ENCODE measurements at places on chromosomes 3 and 15.

DNA sequence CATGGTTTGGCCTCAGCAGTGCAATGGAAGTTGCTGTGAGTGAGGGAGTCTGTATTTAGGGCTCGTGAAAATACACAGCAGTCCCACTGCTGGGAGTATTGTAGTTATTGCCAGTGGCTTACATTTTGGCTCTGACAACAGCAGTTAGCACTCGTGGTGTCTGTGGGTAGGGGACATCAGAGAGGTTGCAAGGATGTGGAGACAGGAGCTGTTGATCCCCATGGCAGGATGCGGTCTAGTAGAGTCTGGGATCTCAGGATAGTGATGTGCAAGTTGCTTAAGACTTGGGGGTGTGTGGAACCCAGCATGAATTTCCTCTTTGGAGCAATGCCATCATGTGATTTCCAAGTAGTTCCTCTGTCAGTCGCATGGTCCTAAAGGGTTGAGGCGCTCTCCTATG lies 59.9 kb downstream of the GALK2 start:
- no peak for DNase-seq

- DNase-seq, result no peak
Measured at GRCh38 chr3:94098452-94098851, 35.6 kb downstream of the NSUN3 start.

DNA sequence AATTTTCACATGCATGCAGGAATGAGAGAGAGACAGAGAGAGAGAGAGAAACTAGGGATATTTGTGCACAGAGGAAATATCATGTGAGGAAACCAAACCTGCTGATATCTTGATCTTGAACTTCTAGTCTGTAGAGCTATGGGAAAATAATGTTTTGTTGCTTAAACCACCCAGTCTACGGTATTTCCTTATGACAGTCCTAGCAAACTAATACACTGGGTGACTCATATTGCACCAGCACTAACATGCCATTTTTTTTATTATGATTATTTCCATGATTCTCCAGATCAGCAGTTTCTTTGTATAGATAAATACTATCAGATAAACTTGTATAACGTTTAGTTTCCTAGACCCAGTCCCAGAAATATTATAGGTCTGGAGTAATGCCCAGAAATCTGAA lies 1259.0 kb downstream of the ZPLD1 start:
- no peak for DNase-seq

GRCh38 chr3:23798876-23799275 lies 6.9 kb upstream of the UBE2E1 start:
- no peak for DNase-seq

- DNase-seq, result no peak
Measured at GRCh38 chr3:187750006-187750512, 4.8 kb upstream of the BCL6 start.

- no peak for DNase-seq
Measured at GRCh38 chr15:36066757-36067156, 512.7 kb upstream of the CDIN1 start.

DNA sequence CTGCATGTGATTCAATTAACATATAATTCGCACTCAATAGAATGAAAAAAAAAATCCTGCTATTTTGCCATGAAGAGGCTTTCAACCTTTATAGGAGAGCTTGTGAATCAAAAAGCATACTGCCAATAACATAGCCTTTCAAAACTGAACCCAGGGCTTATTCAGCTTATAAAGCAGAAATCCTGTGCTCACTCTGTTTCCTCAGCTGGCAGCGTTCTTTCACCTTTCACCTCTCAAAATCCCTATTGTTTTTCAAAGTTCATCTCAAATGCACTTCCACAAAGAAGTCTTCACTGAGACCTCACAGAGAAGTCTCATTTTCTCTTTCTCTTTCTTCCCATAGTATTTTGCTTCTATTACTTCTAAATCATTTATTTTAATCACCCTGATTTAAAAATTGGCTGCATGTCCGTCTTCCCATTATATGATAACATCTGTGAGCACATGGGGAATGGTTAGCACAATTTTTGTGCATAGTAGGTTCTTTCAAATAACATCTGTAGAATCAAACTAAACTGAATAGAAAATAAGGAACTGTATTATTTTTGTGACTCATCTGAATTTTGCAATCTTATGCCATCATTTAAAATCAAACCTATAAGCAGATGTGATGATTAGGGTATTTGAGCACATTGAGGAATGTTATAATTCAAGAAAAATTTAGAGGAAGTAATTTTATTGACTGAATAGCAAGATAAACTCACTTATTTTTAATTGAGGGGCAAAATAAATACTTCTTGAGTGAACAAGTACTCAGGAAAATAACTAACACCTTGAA lies 373.4 kb downstream of the NLGN1 start:
- DNase-seq, result no peak

DNA sequence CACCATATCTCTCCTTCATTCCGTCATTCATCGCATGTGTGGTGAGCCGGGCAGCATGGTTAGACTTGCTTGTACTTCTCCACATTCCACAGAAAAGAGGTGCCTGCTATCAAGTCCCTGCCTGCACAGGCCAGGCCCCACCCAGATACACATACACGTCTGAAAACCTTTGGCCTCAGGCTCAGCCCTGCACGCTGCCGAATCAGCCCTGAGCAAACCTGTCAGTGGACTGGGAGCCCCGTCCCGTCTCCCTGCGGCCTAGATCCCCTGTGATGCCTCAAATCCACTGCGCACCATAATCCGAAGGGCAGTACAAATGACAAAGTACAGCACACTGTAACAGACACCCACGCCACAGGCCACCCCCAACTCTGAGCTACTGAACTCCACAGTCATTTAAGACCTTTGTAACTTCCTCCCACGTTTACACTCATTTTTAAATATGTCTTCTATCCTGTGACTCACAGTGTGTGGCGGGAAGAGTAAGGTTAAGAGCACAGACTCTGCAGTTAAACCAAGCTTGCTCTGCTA lies 67.1 kb downstream of the MB21D2 start:
- peak; percentile 36 for DNase-seq

- DNase-seq, result no peak
Measured at GRCh38 chr3:96931119-96931862, 116.9 kb downstream of the EPHA6 start.

DNA sequence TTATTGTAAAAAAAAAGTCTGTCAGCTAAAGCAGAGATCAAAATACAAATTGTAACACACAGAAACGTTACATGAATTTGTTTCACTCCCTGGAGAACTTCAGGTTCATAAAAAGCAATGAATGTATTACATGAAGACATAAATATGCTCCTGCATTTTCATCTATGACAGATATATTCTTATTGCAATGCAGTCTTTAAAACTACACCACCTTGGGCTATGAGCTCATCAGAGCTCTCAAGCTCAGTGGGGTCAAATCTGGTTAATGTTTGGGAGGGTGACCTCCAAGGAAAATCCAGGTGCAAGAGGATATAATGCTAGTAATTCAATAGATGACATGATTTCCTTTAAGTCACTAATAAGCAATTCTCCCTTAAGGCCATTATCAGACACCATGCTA lies 606.8 kb downstream of the EPHA3 start:
- DNase-seq, result no peak

GRCh38 chr3:102193255-102193654 lies 241.6 kb upstream of the ZPLD1 start:
- no peak for DNase-seq

- no peak for DNase-seq
Measured at GRCh38 chr3:153574445-153574844, 412.4 kb downstream of the RAP2B start.

DNA sequence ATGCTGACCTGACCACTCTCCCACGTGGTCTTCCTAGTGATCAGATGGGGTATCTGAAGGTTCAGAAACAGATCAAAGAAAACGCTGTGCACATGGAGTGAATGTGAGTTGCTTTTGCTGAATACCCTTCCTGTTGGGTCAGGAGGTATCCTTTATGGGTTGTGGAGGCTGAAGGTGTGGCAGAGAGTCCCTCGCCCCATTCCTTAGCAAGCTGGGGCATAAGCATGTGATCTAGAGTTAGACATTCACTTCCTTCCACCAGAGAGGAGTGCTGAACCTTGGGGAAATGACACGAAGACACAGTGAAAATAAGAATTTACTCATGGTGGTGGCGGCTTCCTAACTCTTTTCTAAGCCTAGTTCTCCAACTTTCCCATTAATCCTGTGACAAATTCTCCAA lies 27.8 kb upstream of the SPTBN5 start:
- no peak for DNase-seq

GRCh38 chr3:161851941-161852566 lies 355.4 kb downstream of the OTOL1 start:
- DNase-seq, result no peak

GRCh38 chr15:45428491-45428890 lies 50.1 kb upstream of the GATM start:
- DNase-seq, result no peak

GRCh38 chr15:27575521-27575920 lies 523.6 kb downstream of the OCA2 start:
- no peak for DNase-seq

- DNase-seq, result no peak
Measured at GRCh38 chr15:91031796-91032195, 9.4 kb upstream of the VPS33B start.

DNA sequence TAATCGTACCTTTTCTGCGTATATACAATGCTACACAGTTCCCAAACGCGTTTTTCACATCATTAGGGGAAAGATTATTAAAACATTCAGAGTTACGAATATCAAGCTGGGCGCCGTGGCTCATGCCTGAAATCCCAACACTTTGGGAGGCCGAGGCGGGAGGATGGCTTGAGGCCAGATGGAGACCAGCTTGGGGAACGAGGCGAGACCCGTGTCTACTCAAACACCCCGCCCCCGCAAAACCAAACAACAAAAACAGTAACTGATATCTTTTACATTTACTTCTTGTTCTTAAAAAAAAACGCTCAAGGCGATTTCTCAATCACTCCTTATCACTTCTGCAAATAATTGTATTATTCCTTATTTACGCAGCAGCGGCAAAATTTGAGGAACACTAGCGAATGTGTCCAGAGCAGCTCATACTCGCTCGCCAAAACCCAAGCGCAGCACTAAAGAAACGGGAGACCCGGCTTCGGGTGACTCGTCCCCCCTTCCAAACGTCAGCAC lies 1.2 kb downstream of the ZBTB11 start:
- no peak for DNase-seq

DNA sequence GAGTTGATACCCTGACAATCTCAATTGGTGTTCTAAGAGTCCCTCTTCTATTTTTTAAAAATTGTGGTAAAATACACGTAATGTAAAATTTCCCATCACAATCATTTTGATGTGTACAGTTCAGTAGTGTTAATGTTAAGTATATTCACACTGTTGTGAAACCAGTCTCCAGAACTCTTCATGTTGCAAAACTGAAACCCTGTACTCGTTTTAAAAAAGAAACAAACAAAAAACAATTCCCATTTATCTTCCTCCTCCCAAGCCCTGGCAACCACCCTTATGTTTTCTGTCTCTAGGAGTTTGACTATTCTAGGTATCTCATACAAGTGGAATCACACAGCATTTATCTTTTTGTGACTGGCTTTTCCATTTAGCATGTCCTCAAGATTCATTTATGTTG lies 28.7 kb upstream of the ALPK3 start:
- no peak for DNase-seq

DNA sequence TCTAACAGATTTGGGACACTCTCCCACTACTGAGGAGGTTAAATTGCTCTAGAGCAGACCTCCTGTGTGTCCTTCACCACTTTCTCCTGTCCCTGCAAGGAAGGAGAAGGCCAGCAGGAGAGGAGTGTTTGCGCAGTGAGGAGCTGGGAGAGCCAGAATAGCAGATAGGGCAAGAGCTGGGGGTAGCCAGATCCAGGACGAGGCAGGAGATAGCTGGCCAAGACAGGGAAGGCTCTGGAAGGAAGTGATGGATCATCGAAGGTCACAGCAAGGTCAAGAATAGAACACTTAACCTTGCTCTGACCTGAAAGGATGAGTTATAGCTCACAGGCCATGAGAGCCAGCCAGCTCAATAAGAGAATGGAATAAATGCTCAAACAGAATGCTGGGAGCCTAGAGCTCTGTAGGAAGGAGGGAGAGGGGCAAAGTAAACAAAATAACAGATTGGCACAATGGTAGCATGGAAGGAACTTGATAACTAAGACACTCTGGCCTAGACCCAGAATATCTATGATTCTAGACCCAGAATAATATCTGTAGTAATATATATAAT lies 37.5 kb upstream of the FSIP1 start:
- no peak for DNase-seq

DNA sequence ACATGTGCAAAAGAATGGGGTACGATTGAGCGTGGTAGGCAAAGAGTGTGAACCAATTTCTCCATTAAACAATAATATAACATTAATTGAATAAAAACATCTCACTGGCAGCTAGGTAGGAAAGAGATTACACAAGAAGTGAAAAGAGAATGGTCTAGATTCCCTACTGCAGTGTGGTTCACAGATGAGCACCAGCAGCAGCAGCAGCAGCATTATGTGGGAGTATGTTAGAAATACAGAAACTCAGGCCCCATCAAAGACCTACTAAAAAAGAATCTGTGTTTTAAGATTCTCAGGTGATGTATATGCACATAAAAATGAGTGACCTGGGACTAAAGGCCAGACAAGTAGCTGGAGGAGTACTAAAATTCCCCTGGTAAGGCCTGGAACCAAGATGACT lies 118.2 kb downstream of the ADAM10 start:
- no peak for DNase-seq

GRCh38 chr15:33191591-33191990 lies 2.9 kb downstream of the FMN1 start:
- no peak for DNase-seq

DNA sequence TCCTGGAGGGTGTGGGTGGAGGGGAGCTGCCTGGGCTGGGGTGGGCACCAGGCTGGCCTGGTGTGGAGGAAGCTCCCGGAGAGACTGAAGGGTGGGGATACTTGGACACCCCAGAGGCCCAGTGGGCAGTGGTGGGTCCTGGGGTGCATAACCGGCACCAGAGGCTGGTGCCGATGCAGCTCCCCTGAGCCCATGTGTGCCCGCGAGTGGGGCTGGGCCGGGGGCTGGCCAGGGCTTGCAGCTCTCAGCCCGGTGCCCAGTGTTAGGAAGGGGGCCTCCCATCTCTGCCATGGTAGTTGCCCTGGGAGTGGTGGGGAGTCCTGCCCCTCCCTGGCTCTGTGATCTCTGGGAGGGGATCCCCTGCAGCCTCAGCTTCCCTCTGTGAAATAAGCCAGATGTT lies 9.3 kb downstream of the PLXNA1 start:
- DNase-seq, result no peak

DNA sequence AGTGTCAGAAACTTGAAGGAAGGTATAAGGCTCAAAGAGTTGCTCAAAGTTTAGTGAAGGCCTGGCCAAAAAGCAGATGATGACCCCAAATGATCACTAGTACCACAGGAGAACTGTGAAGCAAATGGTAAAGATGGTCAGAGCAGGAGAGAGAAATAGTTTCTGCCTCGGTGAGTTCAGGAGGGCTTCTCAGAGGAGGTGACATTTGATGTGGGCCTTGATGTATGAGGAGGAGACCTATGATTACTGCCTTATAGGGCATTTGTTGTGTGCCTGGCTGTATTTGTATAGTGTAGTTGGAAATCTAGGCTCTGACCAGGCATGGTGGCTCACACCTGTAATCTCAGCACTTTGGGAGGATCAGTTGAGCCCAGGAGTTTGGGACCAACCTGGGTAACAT lies 50.4 kb downstream of the DNASE1L3 start:
- no peak for DNase-seq

Data from activated T-cell treated with anti-CD3 and anti-CD28 coated beads for 24 hours (primary cell).